ENCODE measurements at places on chromosomes 6 and 20.

DNA sequence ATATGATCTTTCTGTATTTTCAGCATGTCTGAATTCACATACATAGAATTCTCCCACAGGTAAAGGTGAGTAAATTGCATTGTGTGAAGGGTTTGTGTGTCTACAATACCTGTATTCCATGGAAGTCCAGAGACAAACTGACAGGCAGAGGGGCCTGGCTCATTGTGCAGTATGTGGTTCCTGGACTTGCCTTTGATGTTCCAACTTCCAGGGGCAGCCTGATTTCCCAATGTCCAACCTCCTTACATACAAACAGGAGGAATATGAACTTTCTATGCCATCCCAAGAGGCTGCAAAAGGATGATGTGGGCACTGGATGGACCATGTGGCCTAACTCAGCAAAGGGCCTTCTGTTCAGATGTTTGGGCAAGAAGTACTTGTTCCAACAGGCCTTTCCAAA, 58.5 kb downstream of the LYRM4 start:
- no peak for DNase-seq

DNA sequence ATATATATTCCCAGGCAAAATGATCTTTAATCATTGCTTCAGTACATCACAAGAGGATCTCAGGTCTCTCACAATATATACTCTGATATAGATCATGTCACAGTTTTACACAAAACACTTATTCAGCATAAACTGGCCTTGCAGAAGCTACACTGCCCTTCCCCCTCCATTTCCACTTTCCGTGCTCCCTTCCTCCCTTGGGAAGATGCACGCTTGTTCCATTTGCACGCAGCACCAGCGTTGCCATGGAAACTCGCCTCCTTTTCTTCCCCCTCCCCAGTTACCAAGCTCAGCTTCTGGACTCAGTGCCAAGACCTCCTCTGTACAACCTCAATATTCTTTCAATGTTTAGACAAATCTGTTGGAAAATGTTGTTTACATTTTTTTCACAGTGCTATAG, 154.6 kb downstream of the RFPL4B start:
- DNase-seq = no peak

DNA sequence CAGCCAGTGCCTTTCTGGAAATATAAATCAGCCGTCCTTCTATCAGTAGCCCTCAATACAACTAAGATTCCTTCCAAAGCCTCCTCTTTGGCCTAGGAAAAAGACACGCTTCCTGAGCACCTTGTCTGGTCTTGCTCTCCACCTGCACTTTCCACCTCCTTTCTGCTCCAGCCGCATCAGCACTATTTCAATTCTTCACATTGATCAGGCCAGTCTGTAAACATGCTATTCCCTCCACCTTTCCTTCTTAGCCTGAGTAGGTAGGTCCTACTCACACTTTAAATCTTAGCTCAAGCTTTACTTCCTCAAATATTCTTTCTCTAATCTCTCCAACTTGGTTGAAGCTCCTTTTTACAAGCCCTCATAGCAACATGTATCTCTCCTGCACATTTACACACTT, 11.4 kb downstream of the RANBP9 start:
- DNase-seq = no peak

- DNase-seq = no peak
These were observed 26.5 kb upstream of the BTBD3 start for GRCh38 chr20:11891077-11891775.

DNA sequence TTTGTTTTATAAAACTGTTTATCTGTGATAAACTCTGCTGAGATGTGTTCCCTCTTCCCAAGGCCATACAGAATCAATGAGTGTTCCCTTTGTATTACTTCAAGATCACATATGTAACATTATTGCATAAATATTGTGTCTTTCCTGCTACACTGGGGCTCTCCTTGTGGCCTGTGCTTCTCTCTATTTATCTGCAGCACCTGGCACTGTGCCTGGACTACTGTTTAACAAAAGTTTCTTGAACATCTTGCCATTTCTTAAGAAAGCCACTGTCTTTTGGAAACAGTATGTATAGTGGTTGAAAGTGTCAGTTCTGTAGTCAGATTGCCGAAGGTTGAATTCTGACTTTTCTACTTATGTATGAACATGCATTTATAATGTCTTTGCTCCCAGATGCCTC, 169.0 kb upstream of the SCGN start:
- no peak for DNase-seq

DNA sequence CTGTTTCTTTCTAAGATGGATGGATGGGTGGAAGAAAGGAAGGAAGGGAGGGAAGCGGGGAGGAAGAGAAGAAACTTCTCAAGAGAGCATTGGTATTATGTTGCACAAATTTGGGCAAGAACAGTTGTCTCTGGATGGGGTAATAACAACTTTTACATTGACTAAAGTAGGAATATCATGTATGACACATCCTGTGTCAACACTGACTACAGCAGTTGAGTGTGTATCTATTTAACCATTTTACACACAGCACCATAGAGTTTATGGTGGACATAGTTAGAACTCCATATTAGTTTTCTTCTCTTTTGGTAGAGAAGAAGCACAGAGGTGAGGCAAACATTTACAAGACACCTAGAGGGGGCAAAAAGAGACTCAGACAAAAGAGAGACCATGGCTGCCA, 44.2 kb upstream of the RNF146 start:
- no peak for DNase-seq

DNA sequence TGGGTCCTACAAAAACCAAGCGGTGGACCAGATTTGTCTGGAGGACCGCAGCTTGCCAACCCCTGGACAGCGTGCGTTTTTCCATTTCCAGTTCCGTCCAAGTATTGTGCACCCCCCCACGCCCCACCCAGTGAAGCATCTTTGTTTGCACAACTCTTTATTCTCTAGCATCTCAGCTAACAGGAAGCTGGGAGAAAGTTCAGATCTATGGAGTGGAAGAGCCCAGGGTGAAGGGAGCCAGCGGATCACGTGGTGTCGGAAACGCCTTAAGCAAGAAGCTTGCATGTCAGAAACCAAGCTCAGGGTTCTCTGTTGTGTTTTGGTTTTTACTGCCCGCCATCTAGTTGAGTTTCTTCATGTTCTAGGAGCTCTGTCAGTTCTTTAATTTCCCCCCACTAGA, 29.9 kb downstream of the ARID1B start:
- no peak for DNase-seq
